Islet precursor cell (in vitro differentiated cells): ENCODE measurements at places on chromosomes 1 and 21.

DNA sequence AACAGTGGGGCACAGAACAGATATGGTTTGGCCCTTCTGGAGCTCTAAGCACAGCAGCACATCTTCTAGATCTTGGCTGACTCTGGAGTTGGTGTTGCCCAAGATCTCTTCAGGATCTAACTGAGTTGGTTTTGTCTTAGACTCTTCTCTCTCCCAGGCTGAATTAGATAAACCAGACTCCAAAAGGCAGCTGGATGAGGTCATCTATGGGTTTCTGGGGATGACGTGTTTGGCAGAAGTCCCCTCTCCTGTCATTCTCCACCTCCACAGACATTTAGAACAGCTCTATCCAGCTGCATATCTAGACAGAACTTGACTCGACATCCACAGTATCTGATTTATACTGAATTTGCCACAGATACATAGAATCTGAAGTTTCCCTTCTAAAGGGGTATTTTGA, 75.3 kb downstream of the ST6GALNAC5 start:
- DNase-seq: no peak

GRCh38 chr21:45578811-45579381, 36.7 kb upstream of the SLC19A1 start:
- DNase-seq: peak; percentile 22

GRCh38 chr1:241212628-241213027, 144.4 kb downstream of the RGS7 start:
- no peak for DNase-seq

- no peak for DNase-seq
These were observed 19.6 kb upstream of the DUSP10 start for GRCh38 chr1:221761354-221762002.

DNA sequence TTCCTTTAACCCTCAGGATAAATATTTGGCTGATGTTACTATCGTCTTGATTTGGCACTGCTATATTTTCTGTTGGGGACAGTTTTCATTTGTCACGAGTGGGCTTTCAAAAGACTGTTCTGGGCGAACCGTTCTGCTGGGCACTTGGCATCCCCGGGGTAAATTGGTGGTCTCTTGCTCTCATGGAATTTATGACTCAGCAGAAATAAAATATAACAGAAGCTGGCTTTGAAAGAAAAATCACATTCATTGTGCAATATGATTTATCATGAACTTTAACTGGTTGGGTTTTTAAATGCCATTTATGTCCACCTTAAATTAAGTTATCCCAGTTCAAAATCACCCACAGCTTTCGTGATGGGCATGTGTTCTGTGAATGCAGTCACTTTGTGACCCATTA, 147.3 kb downstream of the KAZN start:
- DNase-seq: no peak

DNA sequence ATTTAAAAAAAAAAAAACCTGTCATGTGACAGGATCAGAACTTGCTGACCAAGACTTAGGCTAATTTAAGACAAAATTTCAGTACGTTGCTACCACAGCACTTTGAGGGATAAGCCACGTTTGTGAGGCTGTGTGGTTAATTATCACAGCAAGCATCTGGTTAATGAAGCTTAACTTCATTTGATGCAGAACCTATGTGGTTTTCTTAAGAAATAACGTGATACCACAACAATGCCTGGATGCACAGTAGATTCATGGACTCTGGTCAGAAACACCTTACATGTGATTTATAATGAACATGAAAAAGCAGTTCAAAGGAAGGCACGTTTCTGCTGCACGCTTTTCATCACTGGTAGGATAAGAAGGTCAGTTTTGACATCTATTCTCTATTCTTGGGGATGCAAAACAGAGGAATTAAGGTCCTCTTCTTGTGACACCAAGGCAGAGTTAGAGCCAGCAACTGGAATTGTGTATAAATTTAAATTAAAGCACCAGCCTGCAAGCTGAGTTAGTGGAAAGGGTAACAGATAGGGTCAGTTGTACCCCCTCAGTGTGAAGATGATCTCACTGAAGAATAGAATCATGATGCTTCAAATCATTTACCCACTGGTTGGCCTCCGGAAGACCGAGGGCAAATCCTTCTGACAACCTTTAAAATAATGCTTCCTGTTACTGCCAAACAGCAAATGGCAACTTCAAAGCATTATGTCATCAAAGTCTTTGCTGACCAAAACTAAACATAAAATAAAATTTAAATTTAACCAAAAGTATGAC, 6.0 kb upstream of the KRTAP8-1 start:
- DNase-seq: no peak

DNA sequence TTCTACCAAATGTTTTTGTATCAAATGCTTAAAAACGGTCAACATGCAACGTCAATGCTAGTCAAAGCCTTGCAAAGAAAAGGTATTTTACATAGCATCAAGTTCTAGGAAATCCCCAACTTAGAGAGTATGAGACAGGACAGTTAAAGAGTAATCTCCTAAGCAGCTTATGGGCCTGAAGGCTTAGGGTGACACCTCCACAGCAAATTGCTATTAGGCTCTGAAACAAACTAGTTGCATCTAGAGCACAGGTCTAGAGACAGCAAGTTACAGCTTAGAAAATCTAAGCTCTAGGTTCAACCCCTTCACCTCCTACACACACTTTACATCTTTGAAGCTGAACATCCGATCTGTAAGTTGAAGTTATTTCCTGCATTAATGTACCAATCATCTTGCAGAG, 13.7 kb downstream of the PABPC4 start:
- DNase-seq: no peak

GRCh38 chr1:51506537-51506936, 12.5 kb downstream of the EPS15 start:
- DNase-seq: no peak

DNA sequence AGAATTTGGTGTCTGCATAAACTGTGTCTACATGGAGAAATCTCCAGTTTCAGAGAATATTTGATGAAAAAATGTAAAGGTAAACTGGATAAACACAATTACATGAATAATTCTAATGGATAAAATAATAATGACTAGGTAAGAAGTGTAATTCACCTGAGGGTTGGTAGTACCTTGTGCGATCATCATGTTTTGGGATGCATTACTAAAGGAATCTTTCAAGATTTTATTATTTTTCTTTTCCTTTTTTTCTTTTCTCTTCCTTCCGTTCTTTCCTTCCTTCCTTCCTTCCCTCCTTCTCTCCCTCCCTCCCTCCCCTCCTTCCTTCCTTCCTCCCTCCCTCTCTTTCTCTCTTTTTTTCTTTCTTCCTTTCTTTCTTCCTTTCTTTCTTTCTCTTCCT, 818.7 kb downstream of the LTN1 start:
- DNase-seq: no peak

DNA sequence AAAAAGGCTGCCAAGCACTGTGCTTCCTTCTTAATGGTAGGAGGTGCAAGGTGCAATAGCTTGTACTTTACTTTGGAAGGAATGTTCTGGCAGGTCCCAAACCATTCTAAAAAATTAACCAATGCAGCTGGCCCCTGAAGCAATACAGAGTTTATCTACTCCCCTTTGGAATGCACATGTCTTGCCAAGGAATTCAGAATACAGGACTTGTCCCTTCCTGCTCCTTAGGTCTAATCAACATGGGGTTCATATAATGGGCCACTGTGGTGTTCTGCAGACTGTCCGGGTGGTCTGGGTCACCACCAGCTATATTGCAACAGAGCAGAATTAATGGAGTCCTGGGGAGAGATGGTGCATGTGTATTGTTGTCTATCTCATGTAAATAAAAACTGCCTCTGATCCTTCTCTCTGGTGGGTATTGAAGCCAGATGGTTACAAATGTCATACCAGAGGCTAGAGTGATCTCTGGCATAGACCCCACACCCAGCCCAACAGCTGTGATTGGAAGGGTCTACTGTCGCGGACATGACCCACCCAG, 112.8 kb downstream of the RIPK4 start:
- DNase-seq: no peak

DNA sequence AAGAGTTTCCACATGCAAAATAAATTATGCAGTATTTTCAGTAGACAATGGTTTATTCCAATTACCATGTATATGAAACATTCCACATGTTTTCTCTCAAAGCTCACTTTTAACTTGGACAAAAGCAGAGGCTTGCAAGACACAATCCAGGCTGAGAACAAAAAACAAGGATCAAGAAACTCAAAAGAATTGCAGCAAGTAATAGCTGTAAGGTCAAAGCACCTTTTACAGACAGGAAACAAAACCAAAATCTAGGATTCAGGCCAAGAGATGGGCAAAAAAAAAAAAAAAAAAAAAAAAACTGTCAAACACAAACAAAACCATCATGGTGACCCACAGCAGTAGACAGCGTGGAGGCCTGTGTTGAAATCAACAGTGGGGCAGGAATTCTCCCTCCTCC, 9.3 kb downstream of the RGS1 start:
- no peak for DNase-seq

- DNase-seq: no peak
These were observed 323.7 kb upstream of the FAM78B start for GRCh38 chr1:166490437-166490991.

DNA sequence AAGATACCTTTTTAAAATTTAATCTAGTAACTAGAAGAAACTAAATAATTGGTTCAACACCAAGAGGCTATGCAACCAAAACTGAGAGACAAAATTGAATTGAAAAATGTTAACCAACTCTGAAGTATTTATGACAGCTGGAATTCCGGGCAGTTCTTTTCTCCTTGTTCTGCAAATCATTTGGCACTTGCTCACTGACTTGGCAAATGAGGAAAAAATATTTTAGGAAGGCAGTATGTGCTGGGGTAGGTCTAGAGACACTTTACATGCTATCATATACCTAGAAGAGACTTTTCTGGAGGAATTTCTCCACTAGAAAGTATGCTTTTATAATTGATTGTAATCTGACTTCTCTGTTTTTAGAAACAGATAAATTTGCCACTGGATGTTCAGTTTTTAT, 22.1 kb upstream of the SH3D21 start:
- no peak for DNase-seq

DNA sequence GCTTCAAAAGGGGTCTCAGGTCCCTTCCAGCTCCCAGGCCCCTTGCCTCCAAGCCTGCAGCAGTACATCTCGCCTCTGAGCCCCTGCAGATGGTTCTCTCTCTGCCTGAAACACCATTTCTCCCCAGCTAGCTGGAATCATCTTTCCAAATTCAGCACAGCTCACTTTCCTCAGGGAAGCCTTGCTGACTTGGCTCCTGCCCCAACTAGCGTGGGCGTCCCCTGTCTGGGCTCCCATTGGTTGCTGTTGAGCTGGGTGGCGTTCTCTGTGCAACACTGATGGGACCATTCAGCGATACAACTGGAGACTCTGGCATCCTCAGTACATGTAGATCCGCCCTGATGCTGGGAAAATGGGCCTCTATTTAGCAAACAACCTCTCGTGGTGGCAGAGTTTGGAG, 141.3 kb upstream of the IGSF21 start:
- DNase-seq: no peak

GRCh38 chr1:13943055-13943454, 243.1 kb downstream of the PRDM2 start:
- DNase-seq: no peak

DNA sequence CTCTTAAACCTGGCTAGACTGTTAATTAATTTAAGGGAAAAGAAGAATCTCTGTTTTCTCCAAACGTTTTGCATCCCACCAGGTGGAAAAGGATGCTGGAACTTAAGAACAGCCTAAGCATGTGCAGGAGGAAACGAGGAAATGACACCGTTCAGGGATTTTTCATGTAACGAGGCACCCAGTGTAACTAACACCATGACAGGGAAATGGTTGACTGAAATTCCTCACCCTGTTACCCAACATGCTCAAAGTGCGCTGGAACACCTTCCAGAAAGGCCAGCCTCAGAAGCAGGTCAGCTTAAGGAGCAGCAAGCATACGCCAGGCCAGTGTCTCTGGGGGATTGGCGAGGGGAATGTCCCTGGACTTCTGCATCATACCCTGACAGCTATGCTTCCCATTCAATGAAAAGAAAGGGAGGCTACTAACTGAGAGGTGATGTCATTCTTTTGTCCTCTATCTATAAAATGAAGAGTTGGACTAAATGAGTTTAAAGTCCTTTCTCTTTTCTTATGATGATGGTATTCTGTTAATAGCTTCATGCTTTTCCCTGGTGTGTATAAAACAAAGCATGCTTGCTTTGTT, 21.6 kb downstream of the TNN start:
- no peak for DNase-seq

- DNase-seq: no peak
These were observed 32.6 kb upstream of the CD46 start for GRCh38 chr1:207719234-207719633.

DNA sequence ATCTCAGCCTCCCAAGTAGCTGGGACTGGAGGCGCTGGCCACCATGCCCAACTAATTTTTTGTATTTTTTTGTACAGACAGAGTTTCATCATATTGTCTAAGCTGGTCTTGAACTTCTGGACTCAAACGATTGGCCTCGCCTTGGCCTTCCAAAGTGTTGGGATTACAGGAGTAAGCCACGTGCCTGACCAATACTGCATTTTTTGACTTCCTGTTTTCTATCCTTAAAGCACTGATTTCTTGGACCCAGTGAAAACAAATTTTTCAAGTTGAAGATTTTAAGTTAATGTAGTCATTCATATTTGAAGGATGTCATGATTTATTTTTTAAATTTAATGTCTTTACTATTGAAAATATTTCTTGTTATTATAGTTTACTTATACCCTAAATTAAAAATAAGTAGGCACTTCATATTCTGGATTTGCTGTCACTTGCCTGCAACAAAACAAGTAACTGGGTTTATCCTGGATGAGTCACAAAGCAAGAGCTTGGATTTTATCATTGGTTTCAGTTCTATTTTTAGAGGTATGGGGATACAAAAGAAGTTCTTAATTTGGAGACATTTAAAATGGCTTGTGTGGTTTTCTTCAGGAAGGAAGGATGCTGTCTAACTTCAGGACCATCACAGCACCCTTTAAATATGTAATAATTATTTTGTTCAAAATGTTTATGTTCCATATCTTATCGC, 2.2 kb upstream of the VPS45 start:
- DNase-seq: no peak

DNA sequence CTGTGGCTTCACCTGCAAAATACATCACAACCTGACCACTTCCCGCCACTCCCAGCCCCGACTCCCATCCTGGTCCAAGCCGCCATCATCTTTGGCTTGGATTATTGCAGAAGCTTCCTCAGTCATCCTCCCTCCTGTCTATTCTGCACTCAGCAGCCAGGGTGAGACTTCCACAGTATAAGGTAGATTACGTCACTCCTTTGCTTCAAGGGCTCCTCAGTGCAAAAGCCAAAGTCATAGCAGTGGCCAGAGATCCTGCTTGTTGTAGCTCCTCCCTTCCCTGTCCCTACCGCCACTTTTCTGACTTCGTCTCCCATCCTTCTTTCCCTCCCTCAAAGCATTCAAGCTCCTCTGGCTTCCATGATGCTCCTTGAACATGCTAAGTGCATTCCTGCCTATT, 152.8 kb downstream of the GRIK3 start:
- peak; percentile 35 for DNase-seq

DNA sequence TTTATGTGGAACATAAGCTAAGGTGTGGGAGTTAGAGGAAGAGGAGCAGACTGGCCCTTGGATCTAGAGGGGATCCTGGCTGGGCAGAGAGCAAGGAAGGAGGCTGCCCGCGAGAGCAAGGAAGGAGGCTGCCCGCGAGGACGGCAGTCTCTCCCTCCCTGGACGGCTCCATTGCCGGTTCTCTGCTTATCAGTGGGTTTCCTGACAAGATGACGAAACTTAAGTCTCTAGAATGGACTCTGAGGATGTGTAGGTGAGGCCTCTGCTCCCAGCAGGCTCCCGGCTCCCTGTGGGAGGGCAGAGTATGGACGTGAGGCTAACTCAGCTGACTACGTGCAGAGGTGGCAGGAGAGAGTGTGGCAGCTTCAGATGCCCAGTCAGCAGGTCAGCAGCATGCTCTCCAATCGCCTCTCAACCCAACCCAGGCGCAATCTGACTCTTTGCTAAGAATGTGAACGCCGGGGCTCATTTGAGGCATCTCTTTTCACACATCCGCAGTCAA, 6.1 kb downstream of the MYBPHL start:
- no peak for DNase-seq

GRCh38 chr1:67484492-67484891, 54.3 kb upstream of the SERBP1 start:
- DNase-seq: no peak
